ENCODE measurements at places on chromosomes 6 and 20.

- no peak for DNase-seq
These were observed 149.5 kb upstream of the NEDD9 start for GRCh38 chr6:11381801-11382513.

DNA sequence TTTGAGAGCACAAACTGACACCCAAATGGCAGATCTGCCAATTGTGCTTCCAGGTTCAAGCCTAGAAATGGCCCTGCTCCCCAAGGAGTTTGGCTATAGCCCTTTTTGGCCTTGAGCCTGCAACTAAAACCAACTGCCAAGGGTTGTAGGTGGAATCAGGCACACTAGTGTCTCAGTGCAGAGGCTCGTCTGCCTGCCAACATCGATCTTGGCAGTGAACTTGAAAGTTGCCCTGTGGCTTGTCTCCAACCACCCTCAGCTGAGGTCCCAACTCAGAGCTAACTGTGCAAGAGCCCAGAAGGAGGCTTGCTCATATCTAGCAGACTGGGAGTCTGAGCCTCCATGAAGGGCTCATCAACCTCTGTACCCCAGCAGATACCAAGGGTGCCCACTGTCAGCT lies 92.7 kb upstream of the GLP1R start:
- DNase-seq = no peak

- DNase-seq = no peak
These were observed 80.8 kb downstream of the AIG1 start for GRCh38 chr6:143141442-143141841.

GRCh38 chr6:131013495-131013894 lies 49.5 kb downstream of the EPB41L2 start:
- DNase-seq = no peak

DNA sequence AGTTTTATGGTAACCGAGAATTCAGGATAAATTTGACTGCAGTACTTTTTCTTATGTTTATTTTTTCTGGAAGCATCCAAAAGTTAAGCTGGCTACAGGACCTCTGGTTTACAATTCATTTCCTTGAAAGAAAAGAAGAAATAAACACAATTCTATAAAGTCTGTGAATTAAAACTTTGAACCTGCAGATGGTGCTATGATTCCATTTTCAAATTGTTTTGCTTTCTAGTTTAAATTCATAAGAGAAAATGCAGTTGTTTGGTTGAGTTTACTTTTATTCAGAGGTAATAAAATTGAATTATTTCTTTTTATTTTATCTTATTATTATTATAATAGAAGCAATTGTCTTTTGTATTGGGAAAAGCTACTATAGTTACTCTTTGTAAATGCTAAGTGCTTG lies 1.8 kb upstream of the VIP start:
- DNase-seq = no peak

- no peak for DNase-seq
These were observed 21.1 kb downstream of the CDC40 start for GRCh38 chr6:110201151-110201884.

DNA sequence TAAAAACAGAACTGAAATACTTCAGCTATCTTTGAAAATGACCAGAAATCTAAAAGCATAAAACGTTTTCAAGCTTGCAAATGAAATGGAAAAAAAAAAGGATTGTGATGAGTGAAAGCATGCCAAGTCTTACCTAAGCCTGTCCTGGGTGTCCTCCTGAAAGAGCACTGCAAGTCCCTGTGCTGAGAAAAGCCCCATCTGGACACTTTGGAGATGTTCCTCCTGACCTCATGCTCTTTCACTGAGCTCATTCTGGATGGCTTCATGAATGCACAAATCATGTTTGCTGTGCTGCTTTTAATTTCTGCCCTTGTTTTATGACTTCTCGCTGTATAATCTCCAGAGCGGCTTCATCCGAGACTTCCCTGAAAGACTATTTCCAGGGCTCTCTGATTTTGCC lies 136.0 kb downstream of the SOD2 start:
- no peak for DNase-seq

GRCh38 chr20:8780915-8781314 lies 288.0 kb upstream of the PLCB4 start:
- DNase-seq = no peak

DNA sequence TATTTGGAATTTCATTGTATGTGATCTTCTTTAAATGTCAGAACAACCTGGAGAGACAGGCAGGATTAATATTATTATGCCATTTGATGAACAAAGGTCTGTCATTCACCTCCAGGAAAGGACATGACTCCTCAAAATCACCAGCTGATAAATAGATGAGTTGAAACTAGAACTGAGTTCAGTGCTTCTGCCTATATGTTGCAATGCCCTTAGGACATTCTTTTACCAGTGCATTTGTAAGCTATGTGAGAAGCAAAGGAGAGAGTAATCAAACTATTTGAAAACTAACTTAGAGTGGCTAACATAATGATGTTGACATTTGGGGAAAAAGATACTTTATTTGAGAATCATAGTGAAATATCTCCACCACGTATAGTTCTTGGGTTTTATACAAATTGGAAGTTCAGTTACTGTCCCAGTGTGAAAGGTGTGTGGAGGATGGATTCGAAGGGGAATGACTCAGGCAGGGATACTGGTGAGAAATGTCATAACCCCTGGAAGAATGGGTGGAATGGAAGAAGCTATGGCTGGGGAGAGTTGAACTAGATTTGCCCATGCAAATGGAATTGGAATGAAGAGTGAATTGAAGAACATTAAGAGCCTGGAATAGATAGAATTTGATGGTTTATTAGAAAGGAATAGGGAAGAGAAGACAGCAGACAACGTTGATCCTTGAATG lies 21.5 kb downstream of the PKIB start:
- no peak for DNase-seq

GRCh38 chr6:112990971-112991370 lies 643.8 kb downstream of the RFPL4B start:
- no peak for DNase-seq

DNA sequence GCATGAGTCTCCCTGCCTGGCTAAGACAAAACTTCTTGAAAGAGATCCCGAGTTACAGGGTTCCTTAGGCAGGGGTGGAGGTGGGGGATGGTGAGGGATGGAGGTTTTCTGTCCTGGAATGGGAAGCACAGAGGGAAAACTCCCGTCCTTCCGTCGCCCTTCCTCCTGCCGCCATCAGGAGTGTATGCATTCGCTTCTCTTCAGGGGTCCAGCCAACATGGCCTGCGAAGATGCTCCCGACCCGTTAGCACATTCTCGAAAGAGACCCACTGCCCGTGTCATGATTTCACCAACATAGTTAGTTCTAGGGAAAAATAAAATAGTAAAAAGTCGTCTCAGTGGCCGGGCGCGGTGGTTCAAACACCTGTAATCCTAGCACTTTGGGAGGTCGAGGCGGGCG lies 37.1 kb downstream of the KIF25 start:
- peak; percentile 53 for DNase-seq

- DNase-seq = no peak
These were observed 5.9 kb downstream of the SPAG4 start for GRCh38 chr20:35621560-35621946.

DNA sequence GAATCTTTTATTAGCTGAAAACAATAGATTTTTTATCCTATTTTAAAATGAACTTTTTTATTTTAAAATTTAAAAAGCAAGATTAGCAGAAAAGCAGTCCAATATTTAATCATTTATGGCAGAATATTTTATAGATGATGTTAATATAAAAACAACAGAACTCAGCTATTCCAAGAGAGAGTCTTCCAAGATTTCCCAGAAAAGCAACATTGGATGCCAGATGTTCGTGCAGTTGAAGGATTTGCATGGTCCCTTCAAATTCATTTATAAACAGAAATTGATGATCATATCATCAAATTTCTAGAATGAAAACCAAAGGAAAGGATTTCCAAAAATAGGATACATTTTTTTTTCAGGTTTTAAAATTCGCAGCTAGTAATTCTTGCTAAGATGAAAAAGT lies 25.4 kb upstream of the CNKSR3 start:
- DNase-seq = no peak

GRCh38 chr6:69719602-69720193 lies 77.1 kb downstream of the LMBRD1 start:
- no peak for DNase-seq

- DNase-seq = no peak
These were observed 113.1 kb downstream of the MTHFD1L start for GRCh38 chr6:150978624-150979023.

DNA sequence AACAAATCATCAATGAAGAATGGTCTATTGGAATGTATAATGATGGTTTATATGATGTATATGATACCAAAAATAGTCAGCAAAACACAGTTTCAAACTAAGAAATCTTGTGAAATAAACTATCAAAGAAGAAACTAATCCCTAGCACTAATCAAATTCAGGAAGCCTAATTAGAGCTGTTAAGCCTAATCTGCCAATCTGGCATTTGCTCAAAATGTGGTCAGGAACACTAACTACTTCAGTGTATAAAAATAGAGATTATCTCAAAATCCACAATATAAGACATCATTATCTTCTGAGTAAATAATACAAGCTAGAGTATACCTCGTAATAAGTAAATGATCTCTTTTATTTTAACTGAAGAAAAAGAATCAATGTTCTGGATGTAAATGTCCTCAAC lies 12.8 kb upstream of the AKAP7 start:
- no peak for DNase-seq

GRCh38 chr20:57977141-57977540 lies 251.3 kb downstream of the ANKRD60 start:
- DNase-seq = no peak

DNA sequence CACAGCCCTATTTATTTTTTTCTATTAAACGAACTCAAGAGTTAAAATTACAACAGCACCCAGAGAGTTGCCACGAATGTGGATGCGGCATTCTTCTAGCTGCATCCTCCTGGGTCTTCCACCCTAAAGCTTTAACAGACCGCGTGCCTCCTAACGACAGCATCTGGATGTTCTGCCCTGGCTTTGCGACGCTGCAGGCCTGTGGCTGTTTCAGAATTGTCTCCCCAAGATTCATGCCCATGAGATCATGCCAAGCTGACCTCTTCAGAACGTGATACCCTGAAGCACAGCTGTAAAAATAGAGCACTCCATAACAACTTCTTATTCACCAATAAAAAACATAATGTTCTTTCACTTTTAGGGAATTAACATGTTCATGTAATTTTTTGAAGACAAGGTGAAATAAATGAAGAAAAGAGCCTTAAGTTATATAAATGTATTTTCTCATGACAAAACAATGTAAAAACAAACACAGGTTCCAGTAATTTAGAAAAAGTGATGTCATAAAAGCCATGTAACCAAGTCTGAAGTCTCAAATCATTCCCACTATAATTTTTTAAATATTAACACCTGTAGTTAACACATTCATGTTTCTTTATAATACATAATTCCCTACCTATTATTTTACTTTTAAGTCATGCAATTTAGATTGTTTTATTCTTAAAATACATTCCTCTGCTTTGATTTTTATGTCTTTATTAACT lies 26.5 kb downstream of the HIVEP2 start:
- DNase-seq = no peak

- DNase-seq = no peak
These were observed 34.6 kb downstream of the CDH22 start for GRCh38 chr20:46273717-46274116.

- no peak for DNase-seq
These were observed 28.4 kb downstream of the ATP9A start for GRCh38 chr20:51739722-51740249.

GRCh38 chr20:24790746-24791283 lies 158.3 kb upstream of the CST7 start:
- no peak for DNase-seq

- no peak for DNase-seq
These were observed 54.6 kb downstream of the MYB start for GRCh38 chr6:135235716-135236115.

DNA sequence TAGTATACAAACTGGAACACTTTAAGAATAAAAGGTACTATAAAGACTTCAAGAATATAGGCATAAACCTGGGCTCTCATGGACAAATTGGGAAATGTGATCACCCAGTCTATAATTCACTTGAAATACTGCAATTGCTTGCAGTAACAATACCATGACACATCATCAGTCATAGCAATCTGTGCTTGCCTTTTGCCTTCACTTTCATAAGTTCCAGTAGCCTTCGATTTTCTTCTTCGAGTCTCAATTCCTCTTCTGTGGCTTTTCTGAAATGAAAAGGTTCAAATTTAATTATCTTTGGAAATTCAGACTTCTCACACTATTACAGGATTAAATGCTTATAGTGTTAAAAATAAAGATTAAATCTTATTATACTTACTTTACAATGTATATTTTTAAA lies 96.3 kb upstream of the ZBTB24 start:
- DNase-seq = no peak

GRCh38 chr20:48100483-48100882 lies 315.2 kb upstream of the SULF2 start:
- DNase-seq = no peak

DNA sequence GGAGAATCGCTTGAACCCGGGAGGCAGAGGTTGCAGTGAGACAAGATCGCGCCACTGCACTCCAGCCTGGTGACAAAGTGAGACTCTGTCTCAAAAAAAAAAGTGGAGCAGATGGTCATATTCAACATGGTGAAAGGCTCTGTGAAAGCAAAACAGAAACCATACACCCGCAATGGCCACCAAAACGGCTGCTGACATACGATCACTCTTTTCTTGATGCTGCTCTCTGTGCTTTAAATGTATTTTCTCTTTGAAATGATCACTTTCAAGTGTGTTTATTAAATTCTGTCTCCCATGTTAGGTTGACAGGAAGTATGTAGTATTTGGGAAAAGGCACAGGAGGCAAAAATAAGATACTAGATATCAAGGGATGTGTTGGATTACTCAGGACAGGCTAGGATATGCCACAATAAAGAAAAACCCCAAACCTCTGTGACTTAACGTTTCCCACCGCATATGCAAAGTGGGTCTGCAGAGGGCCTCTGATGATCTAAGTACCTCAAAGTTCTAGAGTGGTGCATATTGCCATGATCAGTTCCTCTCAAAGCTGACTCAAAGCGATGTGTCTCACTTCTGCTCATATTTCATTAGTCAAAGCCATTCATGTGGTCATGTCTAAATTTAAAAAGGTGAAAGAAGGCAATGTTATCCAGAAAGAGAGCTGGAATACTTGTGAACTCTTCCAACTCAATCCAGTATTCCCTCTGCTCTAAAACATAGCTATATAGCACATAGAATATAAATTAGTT lies 155.1 kb upstream of the SOX4 start:
- no peak for DNase-seq

DNA sequence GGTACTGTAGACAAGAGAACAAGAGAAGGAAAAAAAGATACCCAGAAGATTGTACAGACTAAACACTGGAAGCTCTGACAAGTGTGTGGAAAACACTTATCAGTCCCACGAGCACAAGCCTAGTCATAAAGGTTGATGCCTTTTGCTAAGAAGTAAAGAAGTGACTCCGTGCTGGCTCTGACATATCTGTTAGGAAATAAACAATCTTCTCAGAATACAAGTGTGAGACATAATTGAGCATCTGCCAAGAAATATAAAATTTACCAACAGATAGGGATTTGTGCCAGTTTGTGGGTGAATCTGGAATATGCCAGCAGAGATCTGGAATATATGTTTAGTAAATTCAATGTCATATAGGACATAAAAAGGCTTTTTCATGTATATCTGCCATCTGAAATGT lies 258.7 kb upstream of the RNF217 start:
- DNase-seq = no peak

All from left forelimb (tissue), 1 donor.